ENCODE measurements at places on chromosomes 7 and 10.

- DNase-seq, result no peak
Observed at GRCh38 chr7:31788883-31789680, 102.1 kb downstream of the PPP1R17 start.

GRCh38 chr10:35778306-35778705 lies 136.2 kb upstream of the FZD8 start:
- DNase-seq, result no peak

DNA sequence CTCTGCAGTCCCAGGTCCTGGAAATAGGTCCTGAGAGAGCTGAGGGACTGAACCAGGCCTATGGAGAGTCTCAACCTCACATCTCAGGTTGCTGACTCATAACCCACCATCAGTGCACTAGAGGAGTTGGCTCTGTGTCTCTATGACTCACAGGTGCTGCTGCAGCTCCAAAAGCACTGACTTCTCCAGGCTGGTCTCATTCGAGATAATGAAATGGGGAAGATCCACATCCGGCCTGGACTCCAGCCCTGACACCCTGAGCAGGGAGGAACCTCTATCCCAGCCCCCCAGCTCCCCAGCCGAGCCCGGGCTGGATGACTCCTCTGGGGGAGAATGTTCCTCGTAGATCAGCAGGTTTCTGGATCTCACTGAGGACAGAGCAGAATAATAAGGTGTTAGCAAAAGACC lies 35.5 kb upstream of the DGKI start:
- DNase-seq, result peak; percentile 93

GRCh38 chr7:107850216-107850615 lies 40.8 kb upstream of the DLD start:
- no peak for DNase-seq

DNA sequence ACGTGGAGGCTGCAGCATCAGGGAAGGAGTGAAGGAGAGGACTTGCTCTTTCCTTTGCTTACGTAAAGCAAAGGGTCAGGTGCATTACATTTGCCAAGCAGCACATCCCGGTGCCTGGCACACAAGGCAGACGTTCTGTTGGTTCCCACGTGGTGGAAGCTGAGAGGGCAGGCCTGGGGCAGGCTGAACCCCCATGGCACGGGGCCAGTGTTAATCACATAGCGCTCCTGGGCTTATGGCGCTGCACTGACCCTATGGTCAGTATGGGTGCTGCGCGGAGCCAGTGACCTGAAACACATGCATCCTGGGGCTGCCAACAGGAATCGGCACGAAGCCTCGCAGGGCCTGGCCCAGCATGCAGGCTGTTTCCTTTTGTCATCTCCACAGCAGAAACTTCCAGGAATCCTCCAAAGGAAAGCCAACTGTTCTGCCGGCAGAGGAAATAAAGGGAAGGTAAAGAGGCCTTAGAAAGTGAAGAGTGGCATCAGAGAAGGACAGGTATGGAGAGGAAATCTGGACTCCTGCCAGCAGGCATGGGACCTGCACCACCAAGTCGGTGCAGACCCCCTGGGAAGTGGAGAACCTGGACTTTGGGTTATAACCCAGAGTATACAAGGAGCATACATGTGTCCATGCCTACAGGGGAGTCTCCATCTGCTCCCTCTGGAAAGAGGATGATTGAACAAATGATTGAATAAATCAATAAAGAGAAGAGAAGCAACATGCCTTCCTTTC lies 560.2 kb downstream of the TCERG1L start:
- no peak for DNase-seq

GRCh38 chr7:99504281-99504602 lies 220 bp upstream of the ZKSCAN5 start:
- peak; percentile 96 for DNase-seq

- DNase-seq, result no peak
Observed at GRCh38 chr7:12648704-12649261, 38.6 kb upstream of the ARL4A start.

GRCh38 chr7:14229047-14229446 lies 239.6 kb upstream of the ETV1 start:
- no peak for DNase-seq

- no peak for DNase-seq
Observed at GRCh38 chr10:99234791-99235657, 628 bp downstream of the HPSE2 start.

DNA sequence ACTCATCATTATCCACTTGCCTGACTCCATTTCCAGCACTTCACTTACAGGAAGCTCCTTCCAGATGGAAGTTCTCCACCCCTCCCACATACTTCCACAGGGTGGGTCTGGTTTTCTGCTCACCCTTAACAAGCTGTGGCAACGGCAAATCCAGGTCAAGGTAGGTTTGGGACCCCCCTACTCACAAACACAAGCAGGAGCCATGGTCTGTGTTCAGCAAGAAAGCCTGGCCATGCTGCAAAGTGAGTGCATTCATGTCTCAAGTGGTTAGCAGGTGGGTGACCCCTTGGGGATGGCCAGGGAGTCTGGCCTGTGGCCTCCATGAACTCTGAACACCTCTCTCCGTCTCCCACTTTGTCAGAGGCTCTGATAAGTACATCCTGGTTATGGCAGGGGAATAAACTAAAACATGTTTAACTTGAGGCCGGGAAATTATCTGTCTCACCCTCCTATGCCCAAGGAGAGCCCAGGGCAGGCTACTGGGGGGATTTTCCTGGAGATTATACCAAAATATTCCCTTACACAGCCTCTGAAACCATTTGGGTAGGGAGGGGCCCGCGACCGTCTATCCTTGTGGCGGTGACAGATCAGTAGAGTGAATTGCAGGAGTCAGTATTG lies 844 bp downstream of the XPNPEP1 start:
- DNase-seq, result no peak

DNA sequence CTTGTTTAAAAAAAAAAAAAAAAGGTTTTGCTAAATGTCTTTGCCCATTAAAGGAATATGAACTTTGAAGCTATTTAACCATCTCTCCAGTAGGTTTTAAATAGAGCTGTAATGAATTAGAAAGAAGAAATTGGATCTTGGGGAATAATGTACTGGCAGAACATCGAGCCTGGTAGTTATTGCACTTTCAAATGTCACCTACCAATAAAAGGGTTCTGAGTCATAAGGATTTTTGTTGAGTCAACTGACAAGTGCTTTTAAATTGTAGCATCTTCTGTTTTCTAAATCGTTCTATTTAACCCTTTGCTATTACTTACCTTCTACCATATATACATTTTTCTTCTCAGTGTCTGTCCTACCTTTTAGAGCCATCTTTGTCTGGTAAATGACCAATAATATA lies 10.7 kb downstream of the CUTC start:
- no peak for DNase-seq

GRCh38 chr7:22694597-22695207 lies 32.3 kb upstream of the IL6 start:
- DNase-seq, result no peak

- peak; percentile 37 for DNase-seq
Observed at GRCh38 chr7:5523052-5523711, 99.5 kb upstream of the TNRC18 start.

DNA sequence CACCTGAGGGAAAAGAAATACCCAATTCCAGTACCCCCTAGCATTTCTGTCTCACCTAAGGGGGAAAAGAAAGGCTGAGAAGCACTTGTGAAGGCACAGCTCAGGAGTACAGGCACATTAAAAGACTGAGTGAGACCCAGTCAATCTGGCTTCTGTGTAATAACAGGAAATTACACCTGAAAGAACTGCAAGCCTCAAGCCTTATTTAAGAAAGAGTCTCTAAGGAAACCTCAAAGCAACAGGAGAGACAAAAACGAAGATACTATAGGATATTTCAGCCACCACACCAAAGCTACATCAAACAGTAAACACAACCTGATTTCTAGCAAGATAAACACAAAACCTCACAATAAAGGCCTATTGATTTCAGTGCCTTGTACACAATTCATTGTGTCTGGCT lies 69.6 kb upstream of the CDK1 start:
- DNase-seq, result no peak

GRCh38 chr10:71473671-71474599 lies 77.2 kb downstream of the CDH23 start:
- DNase-seq, result no peak

- no peak for DNase-seq
Observed at GRCh38 chr7:64183827-64184372, 23.1 kb upstream of the ZNF735 start.

GRCh38 chr7:158256091-158256816 lies 331.4 kb downstream of the PTPRN2 start:
- DNase-seq, result no peak

GRCh38 chr7:100649826-100650565 lies 6.3 kb downstream of the ACTL6B start:
- DNase-seq, result no peak

DNA sequence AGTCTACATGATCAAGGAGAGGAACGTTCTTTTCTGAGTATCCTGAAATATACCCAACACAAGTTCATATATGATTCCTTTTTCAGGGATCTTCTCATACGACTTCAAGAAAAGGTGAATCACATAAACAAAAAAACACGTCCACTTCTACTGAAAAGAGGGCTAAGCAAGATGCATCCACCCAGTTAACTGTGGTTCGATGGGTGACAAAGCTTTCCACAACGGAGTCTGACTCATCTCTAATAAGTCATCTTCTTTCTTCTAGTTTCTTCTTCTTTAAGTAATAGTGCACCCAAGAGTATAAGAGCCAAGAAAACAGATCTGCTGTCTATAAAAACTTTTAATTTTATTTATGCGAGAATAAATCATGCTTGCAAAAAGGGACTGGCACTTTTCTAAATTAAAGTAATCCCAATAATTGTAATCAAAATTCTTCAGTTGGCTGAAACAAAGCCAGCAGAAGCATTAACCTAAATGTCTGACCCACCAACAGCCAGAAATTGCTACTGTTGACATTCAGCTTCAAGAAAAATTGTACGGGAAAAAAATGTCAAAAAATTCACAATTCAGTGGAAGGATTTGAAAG lies 146.9 kb upstream of the ANK3 start:
- peak; percentile 14 for DNase-seq

DNA sequence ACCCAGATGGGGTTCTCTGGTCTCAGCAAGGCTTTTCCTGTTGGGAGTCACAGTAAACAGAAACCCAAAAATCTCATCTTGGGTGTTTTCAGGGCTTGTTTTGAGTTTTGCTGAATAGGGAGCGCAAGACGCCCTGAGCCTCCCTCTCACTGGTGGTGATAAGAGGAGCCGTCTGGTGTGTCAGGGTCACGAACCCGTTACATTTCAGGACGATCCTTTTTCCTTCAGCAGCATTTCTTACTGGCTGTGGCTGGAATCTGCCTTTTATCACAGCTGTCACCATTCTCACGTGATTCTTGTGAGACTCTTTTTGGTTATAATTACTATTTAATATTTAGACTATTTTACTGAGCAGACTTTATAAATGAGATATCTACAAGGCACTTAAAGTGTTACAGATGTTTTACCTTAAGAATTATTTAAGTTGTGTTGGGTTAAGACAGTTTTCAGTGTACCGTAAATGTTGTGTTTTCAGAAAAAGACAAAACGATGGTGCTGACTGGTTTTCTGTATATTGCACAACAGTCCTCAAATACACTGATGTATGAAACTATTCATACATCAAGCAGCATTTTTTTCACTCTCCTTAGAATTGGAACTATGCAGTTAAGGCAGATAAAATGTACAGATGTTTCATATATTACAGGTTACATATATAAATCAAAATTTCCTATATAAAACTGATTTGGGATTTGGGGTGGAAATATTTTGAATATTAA lies 2.2 kb upstream of the GET4 start:
- DNase-seq, result no peak

DNA sequence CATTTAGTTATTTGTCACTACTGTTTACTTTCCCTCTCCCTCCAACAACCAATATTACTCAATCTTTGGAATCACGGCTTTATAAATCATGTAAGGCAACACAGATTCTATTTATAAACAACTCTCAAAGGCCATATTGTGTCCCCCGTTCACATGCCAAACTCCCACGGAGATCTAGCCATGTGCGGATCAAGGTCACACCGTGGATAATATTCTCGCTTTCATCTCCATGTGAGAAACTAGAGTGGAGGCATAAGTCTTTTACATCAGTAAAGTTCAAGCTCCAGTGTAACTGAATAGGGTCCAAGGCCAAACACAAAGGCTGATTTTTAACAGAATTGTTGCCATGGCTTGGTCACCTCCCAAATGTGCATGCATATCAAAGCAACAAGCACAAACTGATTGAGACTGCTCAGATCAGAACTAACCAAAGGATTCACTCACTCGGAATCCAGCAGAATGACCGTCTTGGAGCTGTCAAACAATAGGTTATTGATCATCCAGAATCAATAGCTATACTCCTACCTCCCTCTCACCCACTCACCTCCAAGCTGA lies 569.5 kb upstream of the LRRN3 start:
- no peak for DNase-seq

DNA sequence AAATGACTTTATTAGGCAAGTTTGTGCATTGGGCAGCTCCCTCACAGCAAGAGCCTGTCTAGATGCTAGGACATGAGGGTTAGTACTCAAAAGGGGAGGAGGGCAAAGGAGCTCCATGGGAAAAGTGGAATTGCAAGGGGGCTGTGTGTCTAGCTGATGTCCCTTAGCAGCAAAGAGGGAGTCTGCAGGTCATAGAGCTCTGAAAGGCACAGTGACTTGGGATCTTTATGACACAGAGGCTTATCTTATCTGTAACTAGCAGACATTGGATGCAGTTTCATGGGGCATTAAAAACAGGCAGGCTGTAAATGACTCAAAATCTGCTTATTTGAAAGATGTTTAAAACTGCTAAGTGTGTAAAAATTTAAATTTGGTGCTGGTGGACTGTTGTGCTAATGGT lies 556.2 kb upstream of the FZD8 start:
- DNase-seq, result no peak

DNA sequence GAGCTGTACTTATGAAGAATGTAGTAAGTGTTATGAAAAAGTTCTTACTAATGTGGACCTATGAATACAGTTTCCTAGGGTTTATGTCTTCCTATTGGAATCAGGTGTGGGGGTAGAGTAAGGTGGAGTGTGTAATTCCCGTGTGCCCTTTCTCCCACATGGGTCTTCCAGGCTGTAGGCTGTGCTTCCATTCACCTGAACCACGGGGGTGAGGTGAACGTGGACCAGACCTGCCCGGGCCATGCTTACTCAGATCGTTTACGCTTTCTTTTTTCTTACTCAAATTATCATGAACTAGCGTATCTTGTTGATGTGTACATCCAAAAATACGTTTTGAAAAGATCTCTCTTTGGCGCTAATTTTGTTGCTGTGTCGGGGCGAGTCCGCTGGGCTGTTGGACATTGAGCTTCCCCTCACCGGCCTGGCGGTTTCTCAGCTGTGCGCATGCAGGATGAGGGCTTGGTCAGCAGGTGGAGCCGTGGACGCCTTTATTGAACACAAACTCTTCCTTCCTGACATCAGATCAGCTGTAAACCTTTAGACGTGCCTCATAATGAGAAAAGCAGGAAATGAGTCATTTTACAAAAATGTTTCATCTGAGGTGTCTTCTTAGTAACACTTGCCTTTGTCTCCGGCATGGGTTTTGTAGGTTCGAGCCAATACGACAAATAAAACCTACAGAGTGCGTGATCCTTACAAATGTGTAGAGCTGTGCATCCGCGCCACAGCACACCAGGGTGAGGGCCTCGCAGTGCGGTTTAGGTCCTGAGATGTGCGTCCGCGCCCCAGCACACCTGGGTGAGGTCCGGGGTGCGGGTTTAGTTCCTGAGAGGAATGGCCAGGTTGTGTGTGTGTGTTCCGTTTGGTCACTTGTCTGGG lies 53.8 kb downstream of the WDR37 start:
- DNase-seq, result peak; percentile 76

GRCh38 chr10:78448470-78448869 lies 414.8 kb downstream of the RPS24 start:
- no peak for DNase-seq
